T follicular helper cell (primary cell): ENCODE measurements at places on chromosomes 2 and 18.

DNA sequence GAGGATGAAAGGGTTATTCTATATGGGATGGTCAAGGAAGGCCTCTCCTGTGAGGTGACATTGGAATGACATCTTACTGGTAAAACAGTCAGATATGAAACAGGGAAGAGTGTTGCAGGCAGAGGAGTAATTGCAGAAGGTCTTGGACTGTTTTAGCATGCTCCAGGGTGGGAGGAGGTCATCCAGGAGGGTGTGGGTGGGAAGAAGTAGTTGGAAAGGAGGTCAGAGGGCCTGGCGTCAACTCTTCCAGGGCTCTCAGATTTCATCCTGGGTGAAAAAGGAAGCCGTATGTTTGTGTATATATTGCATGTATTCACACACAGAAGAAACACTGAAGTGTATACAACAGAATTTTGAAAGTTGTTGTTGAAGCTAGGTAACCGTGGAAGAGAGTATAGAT, 48.2 kb downstream of the ATP9B start:
- no peak for DNase-seq

GRCh38 chr18:77137851-77138250, 5.3 kb upstream of the MBP start:
- no peak for DNase-seq

DNA sequence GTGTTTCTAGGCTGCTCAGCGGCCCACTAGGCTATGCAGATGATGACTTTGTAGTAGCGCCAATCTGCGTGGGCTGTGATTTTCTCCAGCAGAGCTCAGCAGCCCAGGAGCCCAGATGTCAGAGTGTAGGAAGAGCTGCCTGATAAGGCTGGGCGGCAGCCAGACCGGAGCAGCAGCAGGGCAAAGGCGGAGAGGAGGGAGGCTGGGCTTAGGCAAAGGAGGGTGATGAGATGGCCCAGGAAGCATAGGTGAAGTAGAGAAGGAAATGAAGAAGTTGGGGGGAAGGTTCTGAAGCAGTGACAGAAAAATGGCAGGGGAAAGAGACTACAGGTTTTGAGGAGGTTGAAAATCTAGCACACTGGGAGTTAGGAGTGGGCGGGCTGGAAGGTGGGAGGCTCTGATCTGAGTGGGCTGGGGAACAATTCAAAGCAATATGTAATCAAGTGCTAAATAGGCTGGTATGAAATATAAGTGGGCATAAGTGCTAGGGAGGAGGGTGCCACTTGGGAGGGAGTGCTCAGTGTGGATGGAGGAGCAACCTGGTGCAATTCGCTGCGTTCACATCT, 50.6 kb upstream of the STPG4 start:
- no peak for DNase-seq

DNA sequence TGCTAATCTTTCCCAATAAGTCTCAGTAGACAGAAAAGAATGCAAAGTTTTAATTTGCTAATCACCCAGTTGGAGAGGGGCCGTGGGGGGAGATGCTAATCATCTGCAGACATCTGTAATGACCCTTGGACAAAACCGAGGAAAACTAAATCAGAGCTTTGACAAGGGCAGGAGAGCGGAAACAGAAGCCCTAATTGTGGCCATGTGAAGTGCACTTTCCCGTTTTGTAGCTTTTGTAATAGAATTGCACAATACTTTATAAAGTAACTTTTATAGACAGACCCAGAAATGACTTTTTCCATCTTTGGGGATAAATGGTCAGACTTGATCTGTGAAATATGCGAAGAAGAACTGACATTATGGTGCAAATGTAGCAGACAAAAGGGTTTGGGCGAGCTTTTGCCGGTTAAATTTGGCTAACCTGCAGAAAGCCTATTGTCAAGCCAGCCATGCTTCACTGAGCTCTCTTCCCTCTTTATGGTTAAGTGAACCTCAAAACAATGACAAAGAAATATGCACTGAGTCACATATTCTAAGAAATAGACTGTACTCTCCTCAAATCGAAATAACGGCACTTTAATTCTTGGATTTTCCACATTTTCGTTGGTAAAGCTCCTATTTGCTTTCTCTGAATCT, 980.1 kb upstream of the POU3F3 start:
- DNase-seq, result no peak

DNA sequence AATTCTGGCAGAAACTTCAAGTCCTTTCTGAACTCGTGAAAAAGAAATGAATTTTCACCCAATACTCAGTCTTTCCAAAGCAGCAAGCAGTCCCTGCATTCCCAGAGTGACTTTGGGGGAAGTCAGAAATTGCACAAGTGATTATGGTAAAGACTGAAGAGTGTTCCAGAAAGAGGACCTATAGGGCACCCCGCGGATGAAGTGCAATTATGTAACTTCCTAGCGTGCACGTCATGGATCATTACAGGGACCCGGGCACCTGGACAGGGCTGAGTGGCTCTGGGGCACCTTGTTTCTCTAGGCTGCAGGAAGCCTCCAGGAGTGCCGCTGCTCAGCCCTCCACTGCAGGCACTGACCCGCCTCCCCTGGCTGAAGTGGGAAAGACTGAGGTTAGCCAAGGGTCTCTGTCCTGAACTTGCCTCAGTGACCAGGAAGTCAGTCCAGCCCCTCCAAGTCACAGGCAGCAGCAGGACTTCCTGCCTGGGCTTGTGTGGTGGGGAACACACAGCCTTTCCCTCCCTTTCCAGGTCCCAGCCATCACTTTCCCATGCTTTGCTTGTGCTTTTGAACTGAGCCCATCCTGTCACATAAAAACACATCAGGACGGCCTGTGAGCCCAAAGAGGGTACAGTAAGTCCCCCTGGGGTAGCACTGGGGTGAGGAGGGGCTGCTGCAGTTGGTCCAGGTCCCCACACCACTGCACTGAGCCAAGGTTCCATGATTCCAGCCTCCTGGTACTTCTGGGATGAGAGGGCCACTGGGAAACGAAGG, 19.8 kb downstream of the TMEM185B start:
- DNase-seq, result no peak

DNA sequence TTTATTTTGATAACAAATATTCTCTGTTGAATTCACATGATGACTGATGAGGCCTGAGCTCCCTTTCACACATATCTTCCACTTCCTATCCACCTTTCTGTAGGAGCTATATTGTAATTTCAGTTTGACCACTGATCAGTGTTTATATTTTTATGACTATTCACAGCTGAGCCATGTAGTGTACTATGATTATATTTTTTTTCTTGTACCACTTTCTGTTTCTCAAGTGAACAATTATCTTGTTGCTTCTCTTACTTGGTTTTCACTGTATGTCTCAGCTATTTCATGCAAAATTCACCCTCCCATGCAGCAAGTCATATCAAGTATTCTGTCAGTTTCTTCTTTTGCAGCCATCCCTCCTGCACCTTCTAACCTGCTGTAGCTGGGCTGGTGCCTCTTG, 78.4 kb downstream of the TMEM247 start:
- DNase-seq, result no peak
